SHP77 treated with DMSO at 0.1 percent for 48 hours (cell line): ENCODE measurements at places on chromosomes 7 and 10.

GRCh38 chr7:47439181-47439667 lies 142.7 kb downstream of the TNS3 start:
- no peak for DNase-seq

GRCh38 chr10:7070950-7071349 lies 339.9 kb downstream of the SFMBT2 start:
- no peak for DNase-seq

DNA sequence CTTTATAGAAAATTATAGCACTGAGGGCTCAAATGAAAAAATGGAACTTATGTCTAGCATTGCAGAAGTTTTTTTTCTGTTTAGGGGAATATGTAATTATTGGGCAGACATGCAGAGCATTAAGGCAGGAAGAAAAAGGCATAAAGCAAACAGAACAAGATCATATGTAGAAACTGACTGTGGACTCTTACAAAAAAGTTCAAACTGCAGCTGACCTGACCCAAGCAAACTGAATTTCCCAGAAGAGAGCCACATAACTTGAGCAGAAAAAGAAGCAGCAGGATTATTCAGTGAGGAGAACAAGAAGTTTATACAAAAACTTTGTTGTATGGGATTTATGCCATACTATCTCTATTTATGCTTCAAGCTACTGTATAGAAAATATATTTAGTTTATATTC lies 250.9 kb downstream of the PHF14 start:
- no peak for DNase-seq

GRCh38 chr10:90920986-90921666 lies at the start of gene ANKRD1:
Gene ANKRD1 (minus strand): TSS chr10:90921087. CDS start chr10:90921027, 60 bp downstream.
- no peak for DNase-seq

DNA sequence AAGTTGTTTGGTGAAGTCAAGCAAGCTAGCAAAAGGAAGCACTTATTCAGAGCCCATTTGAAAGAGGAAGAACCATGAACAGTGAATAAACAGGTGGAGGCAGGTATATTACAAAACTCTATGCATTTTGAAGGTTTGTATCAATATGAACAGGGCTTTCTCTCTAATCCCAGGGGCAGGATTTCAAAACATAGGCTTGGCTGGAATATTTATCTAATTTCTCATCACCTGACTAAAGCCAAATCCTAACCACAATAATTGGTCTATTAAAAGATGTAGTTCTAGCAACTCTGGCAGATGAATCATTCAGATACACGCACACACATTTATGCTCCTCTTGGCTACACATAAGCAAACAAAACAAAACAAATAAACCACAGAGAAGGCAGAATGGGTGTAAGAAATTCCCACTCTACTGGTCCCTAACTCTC lies 554.4 kb downstream of the INHBA start:
- DNase-seq = peak; percentile 77

- no peak for DNase-seq
Measured at GRCh38 chr10:75860009-75860408, 428.6 kb downstream of the LRMDA start.

DNA sequence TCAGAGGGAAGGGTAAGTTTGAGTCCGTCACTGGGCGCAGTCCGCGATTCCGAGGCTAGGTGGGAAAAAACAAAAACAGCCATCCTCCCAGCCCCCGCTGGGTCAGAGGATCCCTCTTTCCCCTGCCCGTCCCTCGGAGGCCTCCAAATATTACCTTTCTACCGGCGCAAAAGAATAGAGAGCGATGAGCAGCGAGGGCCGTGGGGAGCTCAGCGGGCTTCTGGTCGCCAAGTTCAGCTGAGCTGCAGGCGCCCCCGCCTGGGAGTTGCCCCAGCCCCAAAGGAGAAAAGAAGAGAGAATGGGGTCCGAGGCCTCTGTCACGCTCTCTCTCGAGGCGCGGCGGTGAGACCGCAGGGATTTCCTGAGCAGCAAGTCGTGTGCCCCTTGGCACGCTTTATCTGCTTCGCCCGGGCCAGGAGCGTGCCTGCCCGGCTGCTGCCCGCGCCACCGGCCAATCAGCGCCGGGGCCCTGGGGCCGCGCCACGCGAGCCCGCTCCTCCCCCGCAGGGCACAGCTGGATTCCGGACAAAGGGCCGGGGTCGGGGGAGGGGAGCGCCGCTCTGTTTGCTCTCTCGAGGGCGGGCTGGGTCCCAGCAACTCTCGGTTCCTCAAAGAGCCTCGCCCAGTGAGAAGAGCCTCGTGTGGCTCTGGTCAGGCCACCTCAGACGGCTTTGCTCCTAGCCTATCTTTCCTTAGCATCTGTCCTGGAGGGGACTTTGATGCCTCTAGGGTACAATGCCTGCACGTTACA lies at the start of gene NEUROG3:
NEUROG3 (minus strand) TSS at position 367 of the 751 bp plus-strand sequence. CDS start 379 bp downstream, outside the sequence.
- no peak for DNase-seq
